ENCODE measurements at places on chromosomes 2 and 18.

GRCh38 chr2:191678437-191679100 is 633 bp downstream of the NABP1 start:
- DNase-seq: no peak

DNA sequence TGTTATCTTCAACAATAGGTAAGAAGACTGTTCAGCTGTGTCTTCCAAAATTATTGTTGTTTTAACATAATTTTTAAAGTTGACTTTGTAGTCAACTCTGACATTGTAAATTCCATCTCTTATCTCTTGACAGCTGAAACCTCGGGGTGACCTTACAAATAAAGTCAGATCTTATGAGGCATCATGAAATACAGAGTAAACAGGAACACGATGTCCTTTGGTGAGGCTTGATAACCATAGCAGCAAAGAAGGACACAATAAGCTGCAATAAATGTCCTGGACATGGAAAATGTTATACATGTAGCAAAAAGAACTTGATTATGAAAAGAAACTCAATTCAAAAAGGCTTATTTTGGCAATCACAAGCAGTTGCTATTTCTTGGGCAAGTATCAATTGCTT is 618.9 kb upstream of the SLC39A10 start:
- no peak for DNase-seq

GRCh38 chr2:216235462-216235861 is 126.3 kb downstream of the XRCC5 start:
- no peak for DNase-seq

- DNase-seq: peak; percentile 76
Measured at GRCh38 chr2:217127744-217128143, 267.9 kb upstream of the TNP1 start.

DNA sequence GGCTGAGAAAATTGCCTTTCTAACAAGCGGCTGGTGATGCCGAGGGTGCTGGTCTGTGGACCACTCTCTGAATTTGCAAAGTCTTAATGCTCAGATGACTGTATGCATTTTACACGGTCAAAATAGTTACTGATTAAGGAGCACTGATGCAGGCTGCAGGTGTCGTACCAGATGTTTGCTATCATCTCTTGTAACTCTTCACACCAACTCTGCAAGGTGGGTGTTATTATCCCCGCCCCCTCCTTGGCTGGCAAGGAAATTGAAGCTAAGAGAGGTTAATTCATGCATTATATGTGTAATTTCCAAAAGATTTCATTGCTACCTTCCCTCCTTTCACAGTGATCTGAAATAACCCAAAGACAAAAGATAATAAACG is 13.0 kb upstream of the LBH start:
- DNase-seq: no peak

- no peak for DNase-seq
Measured at GRCh38 chr18:58438958-58439300, 190.0 kb downstream of the ALPK2 start.

DNA sequence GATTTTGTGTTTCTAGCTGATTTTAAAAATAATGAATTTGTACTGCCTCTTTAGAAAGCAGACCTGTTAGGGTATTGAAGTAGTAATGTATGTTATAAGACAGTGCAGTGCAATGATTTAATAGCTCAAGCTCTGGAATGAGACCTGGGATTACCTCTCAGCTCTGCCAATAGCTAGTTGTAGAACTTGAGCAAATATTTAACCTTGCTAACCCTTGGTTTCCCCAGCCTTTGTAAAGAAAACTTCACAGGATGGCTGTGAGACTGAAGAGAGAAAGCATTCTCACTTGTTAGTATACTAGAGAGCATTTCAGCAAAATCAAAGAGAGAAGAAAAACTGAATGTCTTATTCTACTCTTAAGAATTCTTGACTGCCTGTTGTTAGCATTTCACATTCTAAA is 293.9 kb downstream of the KIAA1328 start:
- DNase-seq: no peak

- DNase-seq: no peak
Measured at GRCh38 chr2:63786471-63786870, 55.2 kb upstream of the UGP2 start.

DNA sequence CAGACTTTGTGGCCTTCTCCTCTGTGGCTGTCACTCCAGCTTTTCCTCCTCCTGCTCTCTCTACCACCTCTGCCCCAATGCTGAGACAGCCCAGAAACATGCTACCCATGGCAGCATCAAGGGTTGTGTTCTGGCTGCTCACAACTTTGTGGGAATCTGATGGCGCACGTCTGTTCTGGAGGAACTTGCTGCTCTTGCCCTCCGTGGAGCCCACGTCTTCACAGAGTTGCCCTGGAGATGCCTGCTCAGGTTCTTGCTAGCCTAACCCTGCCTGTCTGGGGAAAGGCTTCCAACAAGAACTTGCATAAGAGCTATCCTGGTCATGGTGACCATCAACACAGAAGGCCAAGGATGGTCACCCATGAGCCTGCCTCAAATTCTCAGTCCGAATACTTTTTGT is 237.4 kb downstream of the AFF3 start:
- DNase-seq: no peak

DNA sequence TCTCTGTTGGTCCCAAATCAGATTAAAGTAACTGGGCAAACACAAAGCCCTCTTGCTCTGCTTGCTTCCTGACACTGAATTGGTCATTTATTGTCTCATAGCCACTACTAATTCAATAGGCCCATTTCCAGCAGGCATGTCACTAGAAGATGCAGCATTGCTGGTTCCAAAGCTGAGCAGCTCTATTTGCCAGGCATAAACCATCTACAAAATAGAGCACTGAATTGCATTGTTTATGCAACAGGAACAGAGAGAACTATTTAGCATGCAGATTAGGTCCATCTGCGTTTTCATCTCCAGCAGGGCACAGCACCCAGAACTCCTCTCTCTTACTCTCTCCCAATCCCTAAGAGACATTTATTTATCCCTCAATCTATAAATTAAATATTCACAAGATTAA is 227.6 kb downstream of the SUCLG1 start:
- DNase-seq: no peak

- DNase-seq: no peak
Measured at GRCh38 chr2:222232372-222232771, 66.4 kb downstream of the PAX3 start.

DNA sequence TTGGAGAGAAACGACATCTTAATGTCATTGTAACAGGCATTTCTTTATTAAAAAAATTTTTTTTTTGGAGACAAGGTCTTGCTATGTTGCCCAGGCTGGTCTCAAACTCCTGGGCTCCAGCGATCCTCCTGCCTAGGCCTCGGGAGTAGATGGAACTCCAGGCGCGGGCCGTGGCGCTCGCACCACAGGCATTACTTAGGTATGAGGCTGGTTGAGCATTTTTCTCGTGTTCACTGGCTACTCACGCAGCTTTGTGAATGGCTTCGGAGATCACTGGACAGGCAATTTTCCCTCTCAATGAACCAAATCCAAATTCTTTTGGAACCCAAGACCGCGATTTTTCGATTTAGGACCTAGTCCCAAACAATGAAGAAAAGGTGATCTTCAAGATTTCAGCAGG is 795 bp upstream of the TCF7L1 start:
- DNase-seq: no peak

DNA sequence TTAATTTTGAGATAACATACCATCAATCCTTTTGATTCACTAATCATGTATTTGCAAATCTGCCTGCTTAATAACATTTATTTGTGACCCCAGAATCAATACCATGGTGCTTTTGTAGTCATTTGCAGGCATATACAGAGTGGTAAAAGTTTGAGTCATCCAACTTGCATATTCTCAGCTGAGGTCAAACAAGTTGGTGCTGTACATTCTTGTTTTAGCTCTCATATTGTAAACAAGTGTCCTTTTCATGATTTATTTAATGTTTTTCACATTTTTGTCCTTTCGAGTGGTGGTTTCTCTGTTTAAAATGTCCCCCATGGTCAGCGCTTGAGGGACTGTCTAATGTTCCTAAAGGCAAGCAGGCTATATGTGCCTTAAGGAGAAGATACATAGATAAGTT is 17.5 kb downstream of the RAB27B start:
- no peak for DNase-seq

- no peak for DNase-seq
Measured at GRCh38 chr2:10242998-10243925, 59.4 kb upstream of the HPCAL1 start.

GRCh38 chr2:232863996-232864395 is 6.1 kb upstream of the SNORC start:
- DNase-seq: no peak

DNA sequence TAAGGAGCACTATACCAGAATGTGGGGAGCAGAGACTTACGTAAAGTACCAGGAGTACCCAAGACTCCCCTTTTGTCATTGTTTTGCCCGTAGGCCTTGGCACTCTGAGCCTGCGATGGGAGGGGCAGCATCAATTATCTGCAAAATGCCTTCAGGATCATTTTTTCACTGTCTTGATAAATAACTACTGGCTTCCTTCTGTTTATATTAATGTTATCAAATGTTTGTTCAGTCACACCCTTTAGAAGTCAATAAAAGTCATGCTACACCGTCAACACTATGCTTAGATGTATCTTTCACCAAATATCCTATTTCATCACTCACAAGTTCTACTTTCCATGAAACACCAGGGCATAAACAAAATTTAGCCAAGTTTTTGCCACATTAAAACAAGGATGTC is 116.3 kb downstream of the FSIP2 start:
- DNase-seq: no peak

- DNase-seq: no peak
Measured at GRCh38 chr2:40957508-40957907, 505.6 kb upstream of the SLC8A1 start.

DNA sequence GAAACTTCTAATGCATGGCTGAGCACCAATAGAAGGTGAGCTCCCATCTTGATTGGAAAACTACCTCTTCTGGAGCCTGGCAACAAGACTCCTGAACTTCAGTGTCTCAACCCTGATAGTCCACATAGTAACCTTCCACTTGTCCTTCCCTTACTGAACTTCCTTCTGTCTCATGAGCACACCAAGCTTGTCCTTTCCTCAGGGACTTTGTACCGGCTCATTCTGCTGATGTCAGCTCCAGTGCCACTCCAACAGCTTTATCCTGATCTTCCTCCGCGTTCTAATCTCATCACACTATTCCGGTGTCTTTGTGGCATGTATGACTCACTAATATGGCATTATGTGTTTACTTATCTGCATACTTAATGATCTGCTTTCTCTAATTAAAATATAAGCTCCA is 862.0 kb upstream of the ID2 start:
- DNase-seq: no peak

- DNase-seq: no peak
Measured at GRCh38 chr2:57987835-57988573, 58.6 kb upstream of the VRK2 start.

DNA sequence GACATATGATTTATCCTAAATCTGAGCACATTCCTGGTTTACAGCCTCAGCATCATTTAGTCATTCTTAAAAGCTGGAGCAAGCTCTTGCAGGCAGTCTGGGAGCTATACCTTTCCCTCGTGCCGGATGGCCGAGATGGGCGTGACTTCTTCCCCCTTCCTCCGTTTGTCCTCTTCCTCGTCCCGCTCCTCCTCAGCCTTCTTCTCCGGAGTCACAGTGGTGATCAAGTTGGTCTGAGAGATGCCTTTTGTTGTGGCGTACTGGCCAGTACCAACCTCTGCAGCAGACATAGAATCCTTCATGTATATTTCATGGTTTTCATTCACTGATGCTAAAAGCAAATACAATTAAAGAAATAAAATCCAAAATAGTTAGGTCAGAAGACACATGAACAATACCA is 124.1 kb upstream of the ZBTB14 start:
- no peak for DNase-seq

DNA sequence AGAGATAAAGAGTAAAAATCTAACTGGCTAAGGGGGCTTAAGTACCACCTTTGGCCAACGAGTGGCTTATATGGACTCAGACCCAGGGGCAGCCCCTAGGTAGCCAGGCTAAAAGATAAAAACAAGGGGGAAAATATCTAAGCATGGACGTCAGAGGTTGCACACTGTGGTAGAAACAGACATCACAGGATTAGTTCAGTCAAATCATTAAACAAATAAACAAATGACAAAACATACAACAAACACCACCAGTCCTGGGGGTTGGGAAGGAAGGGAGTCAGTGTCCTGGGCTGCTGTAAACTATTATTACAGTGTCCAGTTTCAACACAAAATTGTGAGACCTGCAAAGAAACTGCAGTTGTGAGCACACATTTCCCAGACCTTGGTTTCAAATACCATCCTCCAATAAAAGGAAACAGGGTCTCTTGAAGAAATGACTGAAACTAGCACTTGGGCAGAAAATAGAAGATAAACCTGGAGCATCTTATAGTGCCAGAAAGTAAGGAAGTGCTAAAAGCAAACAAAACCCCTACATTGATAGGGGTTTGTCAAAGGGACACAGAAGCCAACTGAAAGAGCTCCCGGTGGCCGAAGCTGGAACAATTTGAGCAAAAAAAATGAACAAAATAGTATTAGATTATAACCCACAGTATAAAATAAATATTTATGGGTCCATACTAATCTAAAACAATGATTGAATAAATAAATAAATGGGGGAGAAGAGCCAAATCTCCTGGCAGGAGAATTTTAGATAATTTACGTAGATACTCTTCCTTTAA is 154.8 kb upstream of the KLF7 start:
- DNase-seq: no peak

DNA sequence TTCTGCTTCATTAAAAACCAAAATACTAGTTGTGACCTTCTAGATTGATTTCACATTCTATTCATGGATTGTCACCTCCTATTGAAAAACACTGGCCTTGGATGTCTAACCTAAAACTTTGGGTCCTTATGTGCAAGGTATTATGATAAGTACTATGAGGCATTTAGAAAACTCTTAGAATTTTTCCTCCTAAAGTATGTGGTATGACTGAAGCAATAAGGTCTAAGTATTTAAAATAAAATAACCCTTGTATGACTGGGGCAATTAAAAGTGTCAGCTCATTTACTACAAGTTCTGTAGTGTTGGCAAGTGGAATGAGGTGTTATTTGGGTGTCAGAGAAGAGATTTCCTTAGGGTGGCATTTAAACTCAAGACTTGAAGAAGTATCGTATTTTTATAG is 15.1 kb downstream of the KCMF1 start:
- no peak for DNase-seq

GRCh38 chr2:122749405-122749804 is 994.0 kb downstream of the TSN start:
- DNase-seq: no peak

- DNase-seq: no peak
Measured at GRCh38 chr2:97716695-97717612, 3.6 kb downstream of the ZAP70 start.

GRCh38 chr2:123073956-123074355 is 951.1 kb upstream of the CNTNAP5 start:
- DNase-seq: no peak

DNA sequence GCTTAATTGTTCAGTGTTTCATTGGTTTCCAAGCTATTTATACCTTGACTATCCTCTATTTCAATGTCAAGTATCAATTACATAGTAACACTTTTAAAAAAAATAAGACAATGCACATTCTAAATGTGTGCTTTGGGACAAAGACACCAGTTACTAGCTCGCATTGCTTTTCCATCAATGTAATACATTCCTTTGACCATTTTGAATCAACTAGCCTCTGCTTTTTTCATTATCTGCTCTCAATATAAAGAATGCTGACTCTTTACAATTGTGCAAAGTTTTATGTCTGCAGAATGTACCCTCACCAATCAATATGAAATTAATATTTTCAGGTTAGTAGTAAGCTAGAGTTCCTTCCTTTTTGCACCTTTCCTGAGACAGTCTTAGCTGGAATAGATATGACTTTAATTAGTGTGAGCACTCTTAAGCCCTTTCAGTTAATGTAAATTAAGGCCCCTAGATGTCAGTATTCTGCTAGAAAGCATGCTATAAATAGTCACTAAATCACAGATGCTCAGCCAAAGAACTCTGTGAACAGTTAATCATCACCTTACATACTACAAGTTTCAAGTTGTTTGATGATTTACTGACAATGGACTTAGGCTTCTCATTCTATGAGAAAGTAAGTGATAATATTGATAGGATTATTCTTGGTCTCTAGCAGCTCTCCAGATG is 413.6 kb downstream of the PTH2R start:
- DNase-seq: peak; percentile 51

Data from NCI-H1436 (cell line).